Purkinje cell (primary cell): ENCODE measurements at places on chromosomes 2 and 18. TPM values are rescaled to one million over a fixed set of nuclear protein-coding genes. Genes with fewer than 3 reads are reported as not detected.

MAP3K19 gene
- 1.9 TPM in 1 of 2 replicates, not detected in the other for polyA plus RNA-seq

TRIM54 gene
- polyA plus RNA-seq = not detected in 2 replicates

CASP10 gene
- 0.20 TPM in 1 of 2 replicates, not detected in the other for polyA plus RNA-seq

TPO gene
- 1.2 TPM in 1 of 2 replicates, not detected in the other for polyA plus RNA-seq

COLEC11 gene
- polyA plus RNA-seq = 28.0 and 46.8 TPM in 2 replicates

MFF gene
- polyA plus RNA-seq = 107 and 133 TPM in 2 replicates

MARS2 gene
- polyA plus RNA-seq = 2.1 and 7.3 TPM in 2 replicates

CASP8 gene
- polyA plus RNA-seq = 0.67 TPM in 1 of 2 replicates, not detected in the other

CXCR1 gene
- polyA plus RNA-seq = not detected in 2 replicates

SOX11 gene
- polyA plus RNA-seq = 0.60 TPM in 1 of 2 replicates, not detected in the other

LMAN1 gene
- 9.1 and 15.1 TPM in 2 replicates for polyA plus RNA-seq

DNER gene
- polyA plus RNA-seq = 1,976 and 2,466 TPM in 2 replicates

LRP2 gene
- polyA plus RNA-seq = 0.03 TPM in 2 replicates

LIMS3 gene
- polyA plus RNA-seq = not detected in 2 replicates

PROKR1 gene
- not detected in 2 replicates for polyA plus RNA-seq

KLHL14 gene
- polyA plus RNA-seq = 0.20 TPM in 1 of 2 replicates, not detected in the other

MYCN gene
- 14.4 and 28.8 TPM in 2 replicates for polyA plus RNA-seq

C2orf80 gene
- 1.4 and 28.1 TPM in 2 replicates for polyA plus RNA-seq

APCDD1 gene
- 1.1 and 3.3 TPM in 2 replicates for polyA plus RNA-seq

GKN2 gene
- not detected in 2 replicates for polyA plus RNA-seq

TNFRSF11A gene
- polyA plus RNA-seq = 2.3 and 3.4 TPM in 2 replicates

ALPG gene
- not detected in 2 replicates for polyA plus RNA-seq

ENOSF1 gene
- polyA plus RNA-seq = 4.2 and 6.4 TPM in 2 replicates

EFEMP1 gene
- polyA plus RNA-seq = 18.0 and 28.9 TPM in 2 replicates

DDX18 gene
- polyA plus RNA-seq = 54.0 and 63.1 TPM in 2 replicates

PARD6G gene
- polyA plus RNA-seq = not detected in 2 replicates

ERFE gene
- 3.7 TPM in 1 of 2 replicates, not detected in the other for polyA plus RNA-seq

MC4R gene
- not detected in 2 replicates for polyA plus RNA-seq

ABHD1 gene
- not detected in 2 replicates for polyA plus RNA-seq

FMNL2 gene
- polyA plus RNA-seq = 13.8 and 22.4 TPM in 2 replicates

UGT1A9 gene
- polyA plus RNA-seq = not detected in 2 replicates

SCYGR8 gene
- not detected in 2 replicates for polyA plus RNA-seq

POTEI gene
- polyA plus RNA-seq = 0.67 TPM in 1 of 2 replicates, not detected in the other

G6PC2 gene
- polyA plus RNA-seq = not detected in 2 replicates

CHCHD5 gene
- polyA plus RNA-seq = 72.5 and 84.2 TPM in 2 replicates

APLF gene
- 1.5 TPM in 1 of 2 replicates, not detected in the other for polyA plus RNA-seq

SFT2D3 gene
- 0.64 TPM in 1 of 2 replicates, not detected in the other for polyA plus RNA-seq

TYMS gene
- polyA plus RNA-seq = 1.1 and 1.4 TPM in 2 replicates

SMIM21 gene
- polyA plus RNA-seq = not detected in 2 replicates

GKN1 gene
- polyA plus RNA-seq = 2.8 and 5.7 TPM in 2 replicates
